ENCODE measurements at places on chromosomes 2 and 18.

GRCh38 chr18:13703899-13704298, 22.5 kb downstream of the FAM210A start:
- DNase-seq = no peak

- no peak for DNase-seq
Observed at GRCh38 chr2:101124643-101125366, 26.4 kb downstream of the TBC1D8 start.

- DNase-seq = no peak
Observed at GRCh38 chr2:231992888-231993287, 31.4 kb downstream of the DIS3L2 start.

GRCh38 chr2:33925311-33925710, 326.2 kb upstream of the FAM98A start:
- no peak for DNase-seq

DNA sequence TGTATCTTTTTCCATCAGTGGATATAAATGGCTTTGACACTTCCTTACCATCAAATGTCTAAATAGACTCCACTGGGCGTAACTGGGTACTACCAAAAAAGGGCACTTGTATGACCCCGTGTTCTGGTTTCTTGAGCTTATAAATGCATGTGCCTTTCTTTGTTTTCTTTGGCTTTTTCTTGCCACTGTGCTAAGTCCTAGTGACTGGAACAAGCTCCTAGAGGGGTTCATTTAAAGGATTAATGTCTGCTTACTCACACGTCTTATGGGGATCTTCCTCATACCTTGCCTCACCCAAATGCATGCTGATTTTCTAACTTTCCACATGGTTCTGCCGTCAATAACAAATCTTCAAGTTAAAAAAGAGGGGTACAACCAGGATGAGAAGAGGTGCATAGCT, 19.8 kb upstream of the ZNF532 start:
- no peak for DNase-seq

DNA sequence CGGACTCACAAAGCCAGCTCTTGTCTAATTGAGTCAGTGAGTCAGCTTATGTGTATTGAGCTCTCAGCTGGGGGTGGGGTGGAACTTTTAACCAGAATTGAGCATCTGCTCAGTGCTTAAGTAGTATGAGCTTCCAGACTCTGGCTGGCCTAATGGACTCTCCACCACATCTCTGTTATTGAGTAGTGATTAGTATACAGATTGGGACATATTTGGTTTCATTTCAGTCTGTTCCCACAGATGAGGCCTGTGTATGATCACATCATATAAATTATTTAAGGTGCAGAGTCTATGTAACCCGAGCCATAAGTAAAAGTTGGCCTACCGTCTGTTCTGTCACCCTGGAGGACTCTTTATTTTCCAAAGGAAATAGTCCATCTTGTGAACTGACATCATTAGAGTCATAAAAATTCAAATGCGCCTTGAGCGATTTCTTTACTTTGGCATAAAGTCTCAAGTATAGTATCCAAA, 152.1 kb downstream of the THSD7B start:
- DNase-seq = peak; percentile 76

DNA sequence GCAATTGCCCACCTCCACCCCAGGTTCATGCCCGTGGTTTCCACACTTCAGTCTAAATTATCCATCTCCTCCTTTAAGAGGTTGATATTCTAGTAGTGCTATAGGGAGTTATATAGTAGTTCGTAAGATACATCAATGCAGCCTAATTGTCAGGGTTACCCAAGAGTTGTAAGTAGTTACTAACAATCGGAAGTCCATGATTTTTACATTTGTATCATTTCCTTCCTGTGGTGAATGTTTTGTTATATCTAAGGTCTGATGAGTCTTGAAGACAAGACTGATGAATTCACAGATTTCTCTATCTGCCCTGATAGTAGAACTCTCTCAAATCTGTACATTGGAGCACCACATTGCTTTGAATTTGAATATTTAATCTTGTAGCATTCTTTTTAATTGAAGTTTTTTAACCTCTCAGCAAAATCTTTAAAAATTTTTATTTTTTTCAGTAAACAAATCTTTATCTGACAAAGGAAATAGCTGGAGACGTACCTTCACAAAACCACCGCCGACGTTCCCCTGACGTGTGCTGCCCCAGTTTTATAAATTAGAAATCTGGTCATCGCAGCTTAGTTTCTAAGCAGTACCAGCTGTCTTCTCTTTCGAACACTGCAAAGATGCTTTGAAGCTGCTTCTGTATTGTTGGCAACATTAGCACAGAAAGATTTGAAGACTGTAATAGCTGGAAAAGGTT, 264.5 kb downstream of the SOCS6 start:
- DNase-seq = no peak

- no peak for DNase-seq
Observed at GRCh38 chr2:160044728-160045127, 17.7 kb downstream of the PLA2R1 start.

- DNase-seq = no peak
Observed at GRCh38 chr2:27572998-27573429, 9.8 kb upstream of the ZNF512 start.

GRCh38 chr2:241755777-241756176, 20.8 kb upstream of the GAL3ST2 start:
- DNase-seq = no peak

DNA sequence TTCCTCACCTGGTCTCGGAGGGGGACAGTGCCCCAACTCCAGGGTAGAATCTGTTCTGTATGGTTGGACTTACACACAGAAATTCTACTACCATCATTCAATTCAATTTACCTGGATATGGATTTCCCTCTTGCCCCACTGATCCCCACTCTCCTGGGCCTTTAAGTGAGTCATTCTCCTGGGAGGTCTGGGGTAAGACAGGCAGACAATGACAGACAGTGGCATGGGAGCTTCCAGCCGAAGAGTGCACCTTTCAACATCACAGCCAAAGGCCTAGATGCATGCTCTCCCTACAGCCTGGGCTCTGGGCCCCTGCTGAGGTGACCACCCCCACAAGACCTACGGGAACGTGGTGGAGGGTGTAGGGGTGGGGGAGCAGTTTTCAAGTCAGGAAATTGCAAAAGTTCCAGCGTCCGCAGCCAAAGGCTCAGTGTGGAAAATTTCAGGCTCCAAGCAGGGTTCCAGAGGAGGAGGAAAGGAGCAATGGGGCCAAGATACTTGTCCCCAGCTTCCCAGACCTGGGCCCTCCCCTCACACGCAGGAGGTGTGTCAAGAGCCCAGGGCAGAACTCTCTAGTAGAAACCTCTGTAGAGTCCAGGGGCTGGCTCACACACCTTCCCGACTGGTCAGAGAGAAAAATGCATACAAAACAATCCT, 296.4 kb downstream of the CYP26B1 start:
- DNase-seq = peak; percentile 80

DNA sequence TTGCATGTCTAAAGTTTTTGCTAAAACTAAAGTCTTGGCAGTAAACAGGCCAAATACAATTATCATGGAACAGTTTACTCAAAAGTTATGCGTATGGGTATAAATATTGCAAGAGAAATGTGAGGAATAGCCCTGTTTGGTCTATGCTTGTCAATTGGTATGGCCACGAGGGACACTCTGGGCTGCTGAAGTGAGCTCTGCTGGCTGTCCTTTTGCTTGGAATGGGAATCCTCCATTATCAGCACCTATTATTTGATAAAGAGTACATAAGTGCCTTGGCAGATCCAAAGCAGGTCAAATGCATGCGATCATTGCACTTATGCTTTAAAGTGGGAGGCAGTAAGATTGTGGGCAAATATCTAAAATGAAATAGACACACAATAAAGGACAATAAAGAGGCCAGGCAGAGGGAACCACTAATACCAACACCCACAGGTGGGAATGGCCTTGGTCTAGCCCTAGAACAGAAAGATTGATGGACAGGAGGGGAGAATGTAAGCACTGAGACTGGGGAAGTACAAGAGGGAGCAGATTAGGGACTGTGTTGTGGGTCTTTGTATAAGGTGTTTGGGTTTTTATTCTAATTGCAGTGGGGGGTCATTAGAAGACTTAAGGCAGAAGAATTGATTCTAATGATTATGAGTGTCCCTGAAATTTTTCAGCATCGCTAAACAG, 60.0 kb upstream of the NOSTRIN start:
- no peak for DNase-seq

- DNase-seq = no peak
Observed at GRCh38 chr18:60965856-60966255, 367.4 kb upstream of the CDH20 start.

DNA sequence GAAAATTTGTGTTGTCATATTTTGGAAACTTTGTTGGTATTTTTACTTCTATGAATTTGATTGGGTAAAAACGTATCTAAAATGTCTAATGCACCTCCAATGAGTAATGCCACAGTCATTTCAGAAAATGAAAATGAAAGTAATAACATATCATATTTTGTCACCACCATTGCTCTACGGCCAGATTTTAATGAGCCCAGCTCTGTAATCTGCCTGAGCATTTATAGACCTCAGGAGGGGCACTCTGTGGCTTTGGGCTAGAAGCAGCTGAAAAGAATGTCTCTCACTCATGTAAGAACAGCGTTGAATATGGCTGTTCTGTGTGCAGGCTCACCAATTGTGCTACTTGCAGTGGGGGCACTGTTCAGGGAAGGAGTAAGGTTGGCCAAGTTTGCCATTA, 32.7 kb upstream of the ABCA12 start:
- no peak for DNase-seq

GRCh38 chr2:32666704-32667103, 38.9 kb downstream of the TTC27 start:
- DNase-seq = no peak

GRCh38 chr2:229344151-229344551, 73.1 kb upstream of the PID1 start:
- no peak for DNase-seq
